WTC11 (cell line): ENCODE measurements at places on chromosomes 6 and 20. TPM values are rescaled to one million over a fixed set of nuclear protein-coding genes. Genes with fewer than 3 reads are reported as not detected.
A peak's percentile ranks its signal among the peaks of the same experiment; 100 is the strongest.

GRCh38 chr6:151412909-151413308, 21.6 kb upstream of the ZBTB2 start:
- no peak overlapping the region for H3K27ac ChIP-seq
- H3K4me3 ChIP-seq = no peak overlapping the region
- DNase-seq = no peak
- H3K27me3 ChIP-seq = no peaks in the 10 kb centered on the region
- peaks cover 61% of the 10 kb centered on the region for H3K36me3 ChIP-seq

Gene ROMO1
- total RNA-seq = 213 to 249 TPM (median 245 TPM) in 3 replicates

GRCh38 chr6:166056637-166057036, 111.0 kb downstream of the TBXT start:
- H3K27ac ChIP-seq = no peak overlapping the region
- no peak overlapping the region for H3K4me3 ChIP-seq
- H3K27me3 ChIP-seq = no peaks in the 10 kb centered on the region; the same call in 1 of the 2 replicates
- no peak for DNase-seq
- peaks cover 16% of the 10 kb centered on the region for H3K4me1 ChIP-seq
- H3K36me3 ChIP-seq = peaks cover 27% of the 10 kb centered on the region

- H3K27me3 ChIP-seq = no peaks in the 10 kb centered on the region
- no peak for DNase-seq
- no peak overlapping the region for H3K4me3 ChIP-seq
- H3K4me1 ChIP-seq = no peaks in the 10 kb centered on the region
- no peaks in the 10 kb centered on the region for H3K36me3 ChIP-seq
- H3K27ac ChIP-seq = no peak overlapping the region
Measured at GRCh38 chr20:5836569-5836968, 86.4 kb downstream of the SHLD1 start.

- no peaks in the 10 kb centered on the region for H3K27me3 ChIP-seq
- no peak for DNase-seq
- H3K36me3 ChIP-seq = no peaks in the 10 kb centered on the region
- no peak overlapping the region for H3K4me3 ChIP-seq
- no peak overlapping the region for H3K27ac ChIP-seq
- H3K4me1 ChIP-seq = peaks cover 27% of the 10 kb centered on the region
Measured at GRCh38 chr20:18727032-18727508, 86.5 kb upstream of the SCP2D1 start.

DNA sequence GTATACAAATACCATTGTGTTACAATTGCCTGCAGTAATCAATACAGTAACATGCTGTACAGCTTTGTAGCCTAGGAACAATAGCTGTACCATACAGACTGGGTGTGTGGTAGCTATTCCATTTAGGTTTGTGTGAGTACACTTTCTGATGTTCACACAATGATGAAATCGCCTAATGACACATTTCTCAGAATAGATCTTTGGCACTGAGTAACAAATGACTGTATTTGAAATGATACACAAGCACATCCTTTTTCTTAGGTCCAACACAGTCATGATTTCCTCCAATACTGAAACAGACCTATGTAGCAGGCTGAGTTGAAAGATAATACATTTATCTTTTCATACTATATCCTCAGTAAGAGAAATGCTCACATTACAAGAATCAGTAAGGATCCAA, 13.9 kb downstream of the KHDRBS2 start:
- H3K27ac ChIP-seq = no peak overlapping the region
- DNase-seq = no peak
- H3K4me3 ChIP-seq = no peak overlapping the region
- H3K27me3 ChIP-seq = no peaks in the 10 kb centered on the region

DNA sequence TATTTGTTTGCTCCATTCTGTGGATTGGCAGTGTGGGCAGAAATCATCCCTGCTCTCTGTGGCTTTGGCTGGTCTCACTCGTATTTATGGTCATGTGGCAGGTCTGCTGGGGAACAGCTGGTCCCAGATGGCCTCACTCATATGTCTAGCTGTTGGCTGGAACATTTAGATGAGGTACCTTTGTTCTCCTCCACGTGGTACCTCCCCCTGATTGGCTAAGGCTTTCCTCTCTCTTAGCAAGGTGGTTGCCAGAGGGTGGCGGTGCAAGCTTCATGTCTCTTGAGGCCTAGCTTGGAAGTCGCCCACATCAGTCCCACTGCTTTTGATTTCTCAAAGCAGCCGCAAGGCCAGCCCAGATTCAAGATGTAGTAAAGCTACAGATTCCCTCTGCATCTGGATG, 348.5 kb upstream of the BTBD3 start:
- peak; percentile 66 for DNase-seq
- no peaks in the 10 kb centered on the region for H3K36me3 ChIP-seq
- no peak overlapping the region for H3K4me3 ChIP-seq
- H3K4me1 ChIP-seq = peaks cover 7% of the 10 kb centered on the region

DNA sequence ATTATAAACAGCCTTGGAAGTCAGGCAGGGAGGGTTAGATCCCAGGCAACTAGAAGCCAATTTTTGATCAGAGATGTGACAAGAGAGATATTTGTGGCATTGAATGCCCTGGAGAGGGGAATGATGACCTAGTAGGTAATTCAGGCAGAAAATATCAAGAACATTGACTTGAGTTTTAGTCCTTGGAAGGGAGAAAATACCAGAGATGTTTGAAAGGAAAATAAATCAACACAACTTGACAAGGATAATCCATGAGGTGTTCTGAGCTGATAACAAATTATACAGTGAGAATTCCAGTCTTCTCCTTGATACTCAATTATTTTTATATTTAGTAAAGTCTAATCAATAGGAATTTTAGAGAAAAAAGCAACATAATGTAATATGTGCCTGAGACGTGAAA, 10.6 kb upstream of the MARCKS start:
- no peak overlapping the region for H3K27ac ChIP-seq
- no peak for DNase-seq
- H3K36me3 ChIP-seq = no peaks in the 10 kb centered on the region
- H3K4me3 ChIP-seq = no peak overlapping the region
- H3K4me1 ChIP-seq = no peaks in the 10 kb centered on the region

GRCh38 chr20:16279320-16279719, 293.9 kb downstream of the KIF16B start:
- no peak overlapping the region for H3K27ac ChIP-seq
- DNase-seq = peak; percentile 17
- H3K27me3 ChIP-seq = no peaks in the 10 kb centered on the region
- peaks cover 2% of the 10 kb centered on the region for H3K4me1 ChIP-seq
- H3K36me3 ChIP-seq = no peaks in the 10 kb centered on the region; the same call in 1 of the 2 replicates
- H3K4me3 ChIP-seq = no peak overlapping the region
